ENCODE measurements at places on chromosomes 6 and 20.

DNA sequence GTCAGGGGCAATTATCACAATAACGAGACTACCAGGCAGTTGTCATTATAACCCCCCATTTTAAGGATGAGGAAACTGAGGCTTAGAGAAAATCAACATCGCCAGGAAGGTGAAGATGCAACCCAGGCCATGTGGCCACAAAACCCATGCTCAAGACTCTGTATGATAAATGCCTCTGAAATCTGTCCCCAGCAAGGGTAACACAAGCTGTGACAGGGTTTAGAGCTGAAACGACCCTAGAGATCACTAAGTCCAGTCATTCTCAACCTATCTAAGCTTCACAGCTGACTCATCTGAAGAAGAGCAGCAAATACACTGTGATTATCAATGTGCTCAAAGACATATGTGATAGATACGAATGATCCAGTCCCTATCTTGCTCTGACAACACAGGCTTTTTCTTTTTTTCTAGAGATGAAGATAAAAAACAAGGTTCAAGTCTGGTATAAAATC lies 47.0 kb downstream of the ARHGAP18 start:
- no peak for DNase-seq

DNA sequence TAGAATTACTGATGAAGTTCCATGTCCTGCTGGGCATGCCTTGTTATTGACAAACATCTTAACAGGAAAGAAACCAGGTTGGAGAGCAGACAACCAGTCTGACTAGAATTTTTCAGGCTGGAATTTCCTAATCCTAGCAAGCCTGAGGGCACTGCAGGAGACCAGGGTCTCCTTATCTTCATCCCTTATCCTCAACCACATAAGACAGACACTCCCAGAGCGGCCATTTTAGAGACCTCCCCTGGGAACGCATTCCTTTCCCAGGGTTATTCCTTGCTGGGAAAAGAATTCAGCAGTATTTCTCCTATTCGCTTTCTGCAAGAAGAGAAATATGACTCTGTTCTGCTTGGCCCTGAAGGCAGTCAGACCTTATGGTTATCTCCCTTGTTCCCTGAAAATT lies 803.7 kb downstream of the GRIK2 start:
- DNase-seq, result no peak

GRCh38 chr20:11918981-11919380 lies 1.3 kb downstream of the BTBD3 start:
- no peak for DNase-seq

- peak; percentile 56 for DNase-seq
These were observed 28.2 kb upstream of the TAF8 start for GRCh38 chr6:42021847-42022754.

DNA sequence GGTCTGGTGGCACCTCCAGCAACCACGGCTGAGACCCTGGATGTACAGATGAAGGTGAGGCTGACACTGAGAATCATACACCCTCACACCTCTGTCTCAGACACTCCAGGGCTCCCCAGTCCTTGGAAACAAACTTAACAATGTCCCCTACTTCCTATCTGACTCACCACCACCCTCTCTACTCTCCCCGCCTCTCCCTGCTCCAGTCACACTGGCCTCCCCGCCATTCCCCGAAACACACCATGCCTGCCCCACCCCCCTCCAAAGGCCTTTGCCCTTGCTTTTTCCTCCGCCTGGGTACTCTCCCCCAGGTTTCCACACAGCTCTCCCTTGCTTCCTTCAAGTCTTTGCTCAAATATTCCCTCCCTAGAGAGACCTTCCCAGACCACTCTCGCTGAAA lies 16.3 kb downstream of the BPI start:
- DNase-seq, result no peak

- DNase-seq, result no peak
These were observed 112.8 kb upstream of the TSHZ2 start for GRCh38 chr20:52859156-52859876.

DNA sequence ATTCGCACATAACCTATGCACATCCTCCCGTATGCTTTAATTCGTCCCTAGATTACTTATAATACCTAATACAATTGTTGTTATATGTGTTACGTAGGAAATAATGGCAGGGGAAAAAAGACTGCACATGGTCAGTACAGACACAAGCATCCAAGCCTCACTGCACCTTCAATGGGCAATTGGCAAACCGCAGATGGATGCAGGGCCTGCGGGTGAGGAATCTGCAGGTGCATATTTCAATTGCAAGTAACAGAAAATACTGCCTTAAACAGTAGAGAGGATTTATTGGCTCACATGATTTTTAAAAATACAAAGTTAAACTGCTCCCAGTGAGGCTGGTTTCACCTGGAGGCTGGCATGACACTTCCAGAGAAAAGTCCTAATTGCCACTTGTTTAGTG lies 142.1 kb upstream of the MLN start:
- no peak for DNase-seq

- no peak for DNase-seq
These were observed 501.0 kb upstream of the MAP3K7 start for GRCh38 chr6:91087908-91088307.

GRCh38 chr6:151005896-151006632 lies 140.6 kb downstream of the MTHFD1L start:
- no peak for DNase-seq

- no peak for DNase-seq
These were observed 77.5 kb downstream of the ATXN1 start for GRCh38 chr6:16683641-16684194.

DNA sequence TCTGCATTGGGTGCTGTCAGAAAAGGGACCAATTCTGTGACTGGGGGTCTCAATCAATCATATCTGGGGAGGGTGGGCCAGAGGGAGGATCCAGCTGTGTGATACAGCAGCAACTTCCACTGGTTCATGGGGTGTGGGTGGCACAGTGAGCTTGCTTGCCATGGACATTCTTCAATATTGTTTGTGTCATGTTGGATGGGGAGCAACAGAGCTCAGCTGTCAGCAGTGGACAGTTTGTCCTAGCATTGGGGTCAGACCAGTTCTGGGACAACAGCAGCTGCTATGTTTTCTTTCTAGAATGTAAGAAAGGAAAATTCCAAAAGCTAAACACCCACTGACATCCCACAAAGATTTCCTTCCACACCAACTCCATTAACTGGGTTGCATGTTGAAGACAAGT lies 221.9 kb upstream of the CDH4 start:
- no peak for DNase-seq

DNA sequence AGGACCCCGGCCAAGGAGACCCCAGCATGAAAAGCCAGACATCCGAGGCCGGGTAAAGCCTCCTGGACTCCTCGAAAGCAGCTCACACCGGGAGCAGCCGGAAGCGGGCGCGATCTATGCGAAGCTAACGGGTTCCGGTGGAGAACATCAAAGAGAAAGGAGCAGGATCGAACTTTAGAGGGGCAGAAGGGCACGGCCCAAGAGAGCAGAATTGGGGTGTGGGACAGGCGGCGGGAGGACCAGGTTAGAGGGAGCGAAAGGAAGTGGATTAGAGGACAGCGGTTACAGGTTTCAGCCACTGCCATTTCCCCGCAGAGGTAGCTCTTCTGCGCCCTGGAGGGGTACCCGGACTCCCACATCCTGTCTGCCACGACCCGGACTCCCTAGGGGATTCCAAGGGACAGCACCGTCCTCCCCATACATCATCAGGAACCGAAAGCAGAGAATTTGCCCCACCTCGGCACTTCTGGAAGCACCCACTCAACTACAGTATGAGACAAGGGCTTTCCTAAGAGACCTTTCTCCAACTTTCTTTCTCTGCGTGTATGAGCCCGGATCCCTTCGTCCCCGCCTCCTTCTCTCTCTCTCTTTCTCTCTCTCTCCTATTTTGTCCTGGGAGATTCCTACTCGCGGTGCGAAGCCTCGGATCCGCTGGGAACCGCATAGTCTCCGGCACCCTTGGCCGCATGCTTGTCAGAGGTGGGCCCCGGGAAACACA lies 507 bp upstream of the VGLL2 start:
- DNase-seq, result no peak

- DNase-seq, result no peak
These were observed 51.3 kb upstream of the CNKSR3 start for GRCh38 chr6:154561750-154562149.

DNA sequence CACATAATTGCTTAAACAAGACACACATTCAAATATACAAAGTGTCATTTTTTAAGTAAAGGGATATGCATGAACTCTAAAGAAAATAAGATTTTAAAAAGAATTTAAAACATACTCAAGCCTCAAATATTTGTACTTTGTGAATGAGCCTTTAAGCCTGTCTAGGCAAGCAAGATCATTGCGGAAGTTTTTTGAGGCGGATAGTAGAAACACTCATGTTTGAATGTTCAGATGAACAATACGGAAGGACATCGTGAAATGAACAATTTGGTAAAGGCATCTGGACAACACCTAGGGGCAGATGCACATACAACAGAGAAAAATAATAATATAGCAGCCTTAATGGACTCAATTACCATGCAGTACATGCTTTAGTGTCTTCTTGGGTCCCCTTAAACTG lies 928.9 kb downstream of the TFAP2A start:
- DNase-seq, result no peak

DNA sequence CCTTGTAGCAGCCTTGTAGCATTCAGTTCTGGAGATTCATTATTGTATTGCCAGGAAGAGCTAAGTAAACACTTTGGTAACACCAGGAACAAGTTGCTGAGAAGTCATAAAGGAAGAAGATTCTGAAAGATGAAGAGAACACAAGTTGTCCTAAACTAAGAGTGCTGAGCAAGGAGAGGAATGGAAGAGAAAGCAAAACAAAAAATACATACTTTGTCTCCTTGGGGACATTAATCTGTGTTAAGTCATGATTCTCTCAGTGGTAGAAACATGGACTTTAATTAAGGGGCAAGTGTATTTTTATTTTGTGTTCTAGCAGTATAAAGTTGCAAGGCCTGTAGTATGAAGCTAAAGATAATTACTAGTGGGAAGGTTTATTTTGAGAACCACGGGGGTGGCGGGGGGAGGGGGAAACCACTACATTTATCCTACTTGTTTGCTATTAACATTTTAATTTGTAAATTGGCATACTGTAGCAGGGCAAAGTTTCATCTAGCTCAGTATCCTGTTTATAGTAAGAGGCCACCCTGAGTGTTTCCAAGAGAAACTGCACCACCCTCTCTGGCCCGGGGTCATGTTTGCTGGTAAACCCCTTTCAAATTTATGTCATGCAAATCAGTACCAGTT lies 463.0 kb downstream of the CDKAL1 start:
- no peak for DNase-seq

- no peak for DNase-seq
These were observed 6.9 kb downstream of the PI3 start for GRCh38 chr20:45181639-45182038.

DNA sequence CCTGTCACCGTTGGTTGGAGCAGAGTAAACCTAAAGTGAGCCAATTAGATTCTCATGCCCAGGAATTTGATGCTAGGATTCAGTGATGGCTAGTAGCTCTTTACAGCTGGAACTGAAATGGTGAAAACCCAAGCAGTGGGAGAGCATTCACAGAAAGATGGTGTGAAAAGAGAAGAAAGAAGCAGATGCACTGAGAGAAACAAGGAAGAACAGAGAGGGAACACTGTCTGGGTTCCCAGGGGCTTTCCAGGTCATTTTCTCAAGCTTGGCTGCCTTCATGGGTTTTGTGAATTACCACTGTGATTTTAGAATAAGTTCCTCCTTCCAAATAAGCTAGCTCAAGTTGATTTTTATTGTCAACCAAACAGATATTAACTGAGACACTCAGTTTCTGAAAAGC lies 104.1 kb upstream of the AKIRIN2 start:
- no peak for DNase-seq

- no peak for DNase-seq
These were observed 20.8 kb downstream of the GFOD1 start for GRCh38 chr6:13466304-13467215.

GRCh38 chr6:134425513-134425912 lies 107.6 kb upstream of the SGK1 start:
- no peak for DNase-seq

- DNase-seq, result no peak
These were observed 864 bp upstream of the BCLAF1 start for GRCh38 chr6:136290410-136291010.

GRCh38 chr6:111871725-111872400 lies 1.4 kb downstream of the FYN start:
- no peak for DNase-seq

DNA sequence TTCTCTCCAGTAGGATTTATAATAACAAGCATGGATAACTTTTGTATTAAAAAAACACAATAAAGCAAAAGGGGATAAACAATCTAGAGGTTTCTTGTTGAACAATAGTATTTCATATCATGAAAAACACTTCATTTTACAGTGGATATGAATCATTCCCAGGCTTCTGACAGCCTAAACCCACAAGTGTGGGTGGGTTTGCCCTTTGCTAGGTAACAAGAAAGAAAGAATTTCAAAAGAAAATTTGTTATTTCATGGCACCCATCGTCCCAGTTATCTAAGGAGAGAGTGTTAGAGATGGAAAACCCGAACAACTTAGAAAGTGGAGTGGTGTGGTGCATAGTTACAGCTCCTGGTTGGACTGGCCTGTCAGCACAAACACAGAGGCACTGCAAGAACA lies 76.1 kb upstream of the GPR6 start:
- DNase-seq, result no peak

DNA sequence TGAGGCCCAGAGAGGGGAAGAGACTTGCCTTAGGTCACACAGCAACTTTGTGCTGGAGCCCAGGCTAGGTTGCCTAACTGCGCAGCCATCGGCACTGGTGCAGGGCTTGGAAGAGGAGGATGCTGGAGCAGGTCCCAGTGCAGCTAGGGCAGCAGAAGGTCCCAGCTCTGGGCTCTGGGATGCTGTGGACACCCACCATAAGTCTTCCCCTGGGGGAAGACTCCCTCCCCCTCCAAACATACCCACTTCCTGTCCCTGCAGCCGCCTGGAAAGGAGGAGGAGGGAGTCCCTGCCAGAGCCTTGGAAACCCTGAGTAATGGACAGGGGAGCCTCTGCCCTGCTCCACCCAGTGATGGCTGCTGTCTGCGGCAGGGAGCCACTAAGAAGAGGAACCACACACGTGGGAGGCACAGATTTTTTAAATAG lies 93.6 kb downstream of the NCR2 start:
- DNase-seq, result no peak

GRCh38 chr6:16508959-16509358 lies 252.3 kb downstream of the ATXN1 start:
- DNase-seq, result no peak

DNA sequence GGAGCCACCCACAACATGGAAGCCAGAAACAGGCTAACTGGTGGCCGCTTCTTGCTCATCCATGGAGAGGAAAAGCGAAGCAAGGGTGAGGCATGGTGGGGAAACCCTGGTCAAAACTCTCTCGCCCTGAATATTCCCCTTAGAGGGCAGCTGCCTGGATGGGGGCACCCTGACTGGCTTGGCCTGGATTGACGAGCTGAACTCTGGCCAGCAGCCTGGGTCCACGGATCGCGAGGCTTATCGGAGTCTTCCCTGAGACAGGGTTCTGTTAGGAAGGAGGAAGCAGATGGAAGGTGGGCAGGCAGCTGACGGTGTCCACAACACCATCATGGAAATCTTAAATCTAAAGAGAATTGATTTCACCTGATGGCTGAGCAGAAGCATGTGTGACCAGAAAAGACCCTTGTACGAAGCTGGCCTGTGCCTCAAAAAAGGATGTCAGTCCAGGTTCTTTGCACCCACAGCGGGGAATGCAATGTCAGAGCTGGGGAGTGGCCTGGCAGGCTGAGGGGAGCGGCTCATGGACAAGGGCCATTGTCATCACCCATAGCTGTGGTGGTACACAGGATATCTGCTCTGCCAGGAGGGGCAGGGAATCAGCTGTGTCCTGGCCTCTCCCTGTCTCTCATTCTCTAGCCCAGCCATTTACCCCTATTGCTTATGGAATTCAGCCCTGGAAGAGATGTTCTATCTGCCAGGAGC lies 109.4 kb upstream of the SNX9 start:
- no peak for DNase-seq
